ENCODE measurements at places on chromosomes 4 and X.

- no peak for DNase-seq
Measured at GRCh38 chr4:32748498-32748897, 2028.3 kb downstream of the PCDH7 start.

- DNase-seq, result no peak
Measured at GRCh38 chr4:2040391-2041238, 18.5 kb upstream of the NAT8L start.

DNA sequence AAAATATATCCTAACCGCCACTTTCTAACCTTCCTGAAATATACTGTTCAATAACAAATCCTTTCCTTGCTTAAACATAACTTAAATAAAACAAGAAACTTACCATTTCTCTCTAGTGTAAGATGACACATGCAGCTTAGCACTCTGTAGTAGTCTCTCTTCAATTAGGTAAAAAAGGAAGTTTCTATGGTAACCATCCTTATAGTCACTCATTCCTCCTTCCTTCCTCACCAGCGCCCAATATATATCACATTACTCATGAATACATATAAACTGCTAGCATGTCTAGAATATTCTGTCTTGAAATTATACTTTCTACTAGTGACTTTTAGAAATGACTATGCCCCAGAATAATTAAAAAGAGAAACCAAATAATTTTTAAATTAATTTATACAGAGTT lies 112.2 kb downstream of the SNCA start:
- no peak for DNase-seq

- DNase-seq, result no peak
Measured at GRCh38 chr4:40990899-40991265, 223.5 kb downstream of the APBB2 start.

DNA sequence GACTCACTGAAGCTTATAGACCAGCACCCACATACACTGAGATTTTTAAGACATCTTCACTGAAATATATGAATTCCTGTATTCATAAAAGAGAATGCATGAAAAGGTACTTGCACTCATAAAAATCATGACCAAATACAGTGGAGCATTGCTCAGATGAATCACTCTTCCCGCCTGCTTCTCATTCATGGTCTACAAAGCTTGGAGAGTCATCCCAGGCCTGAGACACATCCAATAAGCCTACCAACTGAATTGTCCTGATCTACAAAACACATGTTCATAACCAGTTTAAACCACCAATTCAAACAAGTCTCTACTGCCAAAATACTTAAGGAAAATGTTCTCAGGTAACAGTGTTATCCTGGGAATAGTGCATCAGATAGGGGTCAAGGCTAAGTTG lies 38.1 kb downstream of the PROM1 start:
- DNase-seq, result no peak

DNA sequence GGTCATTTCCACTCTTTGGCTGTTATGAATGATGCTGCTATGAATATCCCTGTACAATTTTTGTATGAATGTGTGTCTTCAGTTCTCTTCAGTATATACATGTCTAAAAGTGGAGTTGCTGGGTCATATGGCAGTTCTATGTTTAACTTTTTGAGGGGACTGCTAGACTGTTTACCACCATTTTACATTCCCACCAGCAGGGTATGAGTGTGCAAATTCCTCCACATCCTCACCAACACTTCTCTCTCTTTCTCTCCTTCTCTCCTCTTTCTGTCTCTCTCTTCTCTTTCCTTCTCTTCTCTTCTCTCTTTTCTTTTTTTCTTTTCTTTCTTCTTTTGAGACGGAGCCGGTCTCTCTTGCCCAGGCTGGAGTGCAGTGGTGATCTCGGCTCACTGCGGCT lies 7.8 kb downstream of the WWC2 start:
- DNase-seq, result no peak

DNA sequence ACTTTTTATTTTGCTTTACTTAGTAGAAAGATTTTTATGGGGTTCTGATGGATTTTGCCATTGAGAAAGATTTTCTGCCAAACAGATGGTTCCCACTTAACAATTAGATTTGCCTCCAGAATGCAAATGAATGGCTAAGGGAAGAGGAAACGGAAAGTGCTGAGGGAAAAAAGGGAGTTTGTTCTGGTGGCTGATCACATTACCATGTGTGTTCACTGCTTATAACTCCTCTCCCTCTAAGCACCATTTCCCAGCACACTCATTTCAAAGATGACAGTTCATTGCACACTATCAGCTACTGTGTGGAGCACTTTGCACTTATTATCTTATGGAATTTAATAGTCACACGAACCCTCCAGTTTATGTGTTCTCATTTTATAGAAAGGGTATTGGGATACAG lies 68.0 kb upstream of the GRID2 start:
- no peak for DNase-seq

GRCh38 chrX:10529344-10529743 lies 91.0 kb downstream of the MID1 start:
- DNase-seq, result no peak

DNA sequence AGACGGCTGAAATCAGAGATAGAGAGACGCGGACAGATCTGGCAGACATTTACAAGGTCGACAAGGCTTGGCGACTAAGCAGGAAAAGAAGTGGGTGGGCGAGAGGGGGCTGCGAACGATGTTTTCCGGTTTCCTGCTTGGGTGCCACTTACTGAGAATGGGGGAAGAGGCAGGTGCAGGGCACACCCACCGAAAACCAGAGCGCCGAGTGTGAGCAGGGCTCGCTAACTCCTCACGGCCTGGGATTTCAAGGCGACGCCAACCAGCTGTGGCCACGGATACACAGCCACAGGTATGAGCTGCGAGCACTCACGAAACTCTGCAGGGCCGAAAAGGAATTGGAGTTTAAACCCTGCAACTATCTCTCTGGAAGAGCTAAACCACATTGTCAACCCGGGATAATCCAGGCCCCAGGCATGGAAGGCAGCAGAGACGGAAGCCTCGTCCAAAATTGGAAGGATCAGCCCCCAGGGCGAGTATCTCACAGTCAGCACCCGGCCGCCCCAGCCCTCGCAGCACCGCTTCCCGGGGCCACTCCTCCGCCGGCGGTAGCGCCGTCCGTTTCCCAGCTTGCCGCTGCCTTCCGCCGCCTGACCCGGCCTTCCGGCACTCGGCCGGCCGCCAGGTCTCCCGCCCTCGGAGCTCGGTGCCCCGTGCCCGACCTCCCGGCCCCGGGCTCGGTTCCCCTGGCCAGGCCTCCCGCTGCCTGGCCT lies 778 bp downstream of the CASP3 start:
- peak; percentile 62 for DNase-seq

- no peak for DNase-seq
Measured at GRCh38 chrX:33416273-33416805, 205.0 kb upstream of the DMD start.

- no peak for DNase-seq
Measured at GRCh38 chrX:39815631-39816030, 282.1 kb downstream of the BCOR start.

- no peak for DNase-seq
Measured at GRCh38 chr4:1952719-1953118, 56.1 kb downstream of the NELFA start.

DNA sequence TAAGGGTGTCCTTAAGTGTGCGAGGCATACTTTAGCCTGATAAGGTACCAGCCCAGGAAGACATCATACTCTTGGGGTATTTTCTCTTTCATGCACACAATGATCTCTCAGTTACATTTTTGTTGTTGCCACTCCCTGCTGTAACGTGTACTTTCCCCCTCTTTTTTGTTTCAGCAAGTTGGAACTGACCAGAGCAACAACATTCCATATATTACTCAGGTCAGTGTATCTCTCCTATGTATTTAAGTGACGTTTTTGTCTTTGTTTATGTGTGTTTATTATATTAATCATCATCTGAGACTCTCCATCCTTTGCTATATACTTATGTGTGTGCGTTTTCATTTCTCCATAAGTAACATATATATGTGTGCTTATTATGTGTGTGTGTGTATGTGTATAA lies 71.3 kb upstream of the VBP1 start:
- no peak for DNase-seq

DNA sequence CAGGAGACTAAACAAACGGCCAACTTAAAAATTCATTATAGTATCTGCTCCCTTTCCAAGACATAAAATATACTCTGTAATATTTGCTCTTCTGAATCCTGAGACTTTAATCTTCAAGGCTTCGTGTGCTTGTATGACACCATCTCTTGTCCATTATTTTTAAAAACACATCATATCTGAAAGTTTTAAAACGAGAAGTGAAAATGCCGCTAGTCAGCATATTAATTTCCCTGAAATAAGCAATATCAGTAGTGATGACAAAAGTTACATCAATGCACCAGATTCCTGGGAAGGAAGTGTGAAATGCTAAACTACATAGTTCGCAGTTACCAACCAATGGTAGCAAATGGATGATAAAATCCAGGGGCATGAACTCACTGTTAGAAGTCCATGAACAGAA lies 66.8 kb upstream of the EXOC1L start:
- no peak for DNase-seq

DNA sequence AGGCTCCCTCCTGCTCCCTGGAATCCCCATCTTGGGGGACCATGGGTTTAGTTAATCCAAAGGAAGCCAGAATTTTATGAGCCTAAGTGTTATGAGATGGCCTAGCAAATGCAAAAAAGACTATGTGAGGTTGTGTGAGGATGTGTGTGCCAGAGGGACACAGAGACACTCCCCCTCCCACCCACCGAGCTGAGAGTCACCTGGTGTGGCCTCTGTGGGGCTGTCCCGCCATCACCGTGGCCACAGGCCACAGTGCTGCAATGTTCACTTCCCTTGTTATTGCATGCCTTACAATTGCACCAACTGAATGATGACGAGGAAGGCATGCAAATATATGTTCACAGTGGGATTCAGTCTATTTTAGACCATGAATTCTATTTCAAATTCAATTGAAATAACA lies 601 bp upstream of the FGFBP2 start:
- DNase-seq, result no peak

- DNase-seq, result no peak
Measured at GRCh38 chr4:144712775-144713174, 66.8 kb downstream of the HHIP start.

- DNase-seq, result no peak
Measured at GRCh38 chr4:155607481-155607880, 59.2 kb upstream of the GUCY1A1 start.

- DNase-seq, result no peak
Measured at GRCh38 chrX:150990910-150991309, 7.8 kb downstream of the HMGB3 start.

DNA sequence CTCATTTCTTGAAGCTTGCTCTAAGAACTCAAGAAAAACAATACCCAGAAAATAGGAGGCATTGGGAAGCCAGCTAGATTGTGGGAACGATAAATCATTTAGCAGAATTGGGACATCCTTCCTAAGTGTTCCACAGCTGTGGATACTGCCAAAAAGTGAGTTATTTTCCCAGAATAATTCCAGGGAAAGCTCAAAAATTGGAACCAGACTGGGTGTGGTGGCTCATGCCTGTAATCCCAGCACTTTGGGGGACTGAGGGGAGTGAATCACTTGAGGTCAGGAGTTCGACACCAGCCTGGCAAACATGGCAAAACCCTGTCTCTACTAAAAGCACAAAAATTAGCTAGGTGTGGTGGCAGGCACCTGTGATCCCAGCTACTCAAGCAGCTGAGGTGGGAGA lies 68.2 kb upstream of the GK2 start:
- DNase-seq, result no peak

GRCh38 chr4:111128327-111128726 lies 505.4 kb upstream of the PITX2 start:
- no peak for DNase-seq

DNA sequence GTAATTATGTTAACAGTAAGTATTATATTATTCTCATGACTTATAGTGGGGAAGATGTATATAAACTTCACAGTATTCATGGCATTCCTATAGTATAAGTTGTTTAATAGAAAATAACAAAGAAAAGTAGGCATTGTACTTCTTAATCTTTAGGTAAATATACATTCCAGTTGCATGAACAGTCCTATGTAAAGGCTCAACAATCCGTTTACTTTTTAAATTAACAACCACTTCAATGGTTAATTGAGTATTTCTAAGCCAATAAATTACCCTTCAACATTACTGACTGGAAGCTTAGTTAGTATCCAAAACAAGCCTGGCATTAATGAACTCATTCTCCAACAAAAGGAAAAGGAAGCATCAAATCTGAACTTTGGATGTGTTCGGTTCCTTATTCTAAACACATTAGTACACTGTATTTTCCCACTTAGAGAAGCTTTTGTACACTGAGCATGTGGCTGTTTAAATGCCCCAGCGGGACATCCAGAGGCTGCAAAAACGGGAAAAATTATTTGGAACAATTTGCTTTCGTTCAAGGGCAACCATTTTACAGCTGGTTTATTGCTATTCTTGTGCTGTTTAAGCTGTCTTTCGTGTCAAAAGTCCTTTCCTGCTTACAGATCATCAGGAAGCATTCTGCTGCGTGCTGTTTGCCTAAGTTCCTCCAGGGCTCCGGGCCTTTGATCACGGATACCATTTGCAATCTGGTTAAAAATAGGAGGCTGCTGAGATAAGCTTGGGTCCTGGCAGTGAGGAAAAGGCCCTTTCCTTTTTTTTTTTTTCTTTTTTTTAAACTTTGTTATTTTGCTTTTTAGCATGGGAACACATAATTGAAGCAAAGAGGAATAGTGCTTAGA lies 460.3 kb downstream of the SPRY1 start:
- no peak for DNase-seq

GRCh38 chr4:99645036-99645435 lies 12.6 kb downstream of the C4orf54 start:
- DNase-seq, result no peak

- no peak for DNase-seq
Measured at GRCh38 chrX:150546711-150547153, 21.7 kb upstream of the MTM1 start.

GRCh38 chrX:24229400-24229879 lies 79.9 kb downstream of the ZFX start:
- DNase-seq, result no peak

GRCh38 chr4:6198768-6199421 lies 1.5 kb downstream of the JAKMIP1 start:
- DNase-seq, result no peak

GRCh38 chrX:30373951-30374350 lies 64.8 kb upstream of the NR0B1 start:
- DNase-seq, result no peak

DNA sequence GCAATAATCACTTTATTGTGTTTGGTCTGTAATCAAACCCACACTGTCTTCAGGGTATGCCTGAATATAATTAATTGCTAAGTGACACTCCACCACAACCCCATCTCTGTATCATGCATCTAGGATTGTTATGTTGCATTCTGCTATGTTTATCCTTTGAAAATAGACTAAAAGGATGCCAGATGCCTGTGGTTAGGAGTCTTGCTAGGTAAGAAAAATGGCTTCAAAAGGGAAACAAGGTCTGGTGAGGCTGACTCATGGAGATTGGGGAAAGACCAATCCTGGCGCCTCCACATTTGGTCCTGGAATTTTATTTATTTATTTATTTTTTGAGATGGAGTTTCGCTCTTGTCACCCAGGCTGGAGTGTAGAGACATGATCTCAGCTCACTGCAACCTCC lies 360.5 kb upstream of the SLC7A11 start:
- DNase-seq, result no peak

GRCh38 chrX:13473442-13474163 lies 95.8 kb upstream of the EGFL6 start:
- no peak for DNase-seq

DNA sequence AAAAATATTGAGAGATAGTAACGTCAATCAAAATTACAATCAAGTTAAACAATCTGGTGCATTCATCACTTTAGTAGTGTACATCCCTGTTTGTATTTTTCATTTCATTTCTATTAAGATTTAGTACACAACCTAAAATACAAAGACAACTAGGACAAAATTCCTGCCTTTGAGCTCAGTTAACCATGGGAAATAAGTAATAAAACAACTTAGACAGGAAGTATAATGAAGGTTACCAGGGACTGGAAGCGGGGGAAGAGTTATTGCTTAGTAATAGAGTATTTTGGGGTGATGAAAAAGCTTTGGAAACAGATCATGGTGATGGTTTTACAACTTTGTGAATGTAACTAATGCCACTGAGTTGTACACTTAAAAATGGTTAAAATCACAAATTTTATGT lies 25.6 kb upstream of the ATXN3L start:
- no peak for DNase-seq
